ENCODE measurements at places on chromosomes 5 and 9.

- no peak for DNase-seq
These were observed 179.1 kb downstream of the EPB41L4A start for GRCh38 chr5:112239996-112240395.

DNA sequence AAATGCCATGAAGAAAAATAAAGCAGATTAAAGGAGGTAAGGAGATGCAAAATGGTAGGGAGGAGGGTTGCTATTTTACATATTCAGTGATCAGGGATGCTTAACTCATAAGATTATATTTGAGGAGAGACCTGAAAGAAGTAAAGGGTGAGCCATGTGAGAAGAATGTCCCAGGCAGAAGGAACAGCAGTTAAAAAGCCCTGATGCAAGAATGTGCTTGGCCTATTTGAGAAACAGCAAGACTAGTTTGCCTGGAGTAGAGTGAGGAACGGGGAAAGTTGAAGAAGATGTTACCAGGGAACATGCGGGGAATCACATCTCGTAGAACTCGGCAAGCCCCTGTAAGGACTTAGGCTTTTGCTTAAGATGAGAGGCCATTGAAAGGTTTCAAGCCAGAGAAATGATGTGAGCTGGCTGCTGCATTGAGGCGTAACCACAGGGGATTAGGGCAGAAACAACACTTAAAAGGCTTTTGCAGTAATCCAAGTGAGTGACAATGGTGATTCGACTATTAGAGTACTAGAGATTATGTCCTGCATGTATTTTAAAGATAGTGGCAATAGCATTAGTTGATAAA is 198.7 kb downstream of the VPS13A start:
- no peak for DNase-seq

DNA sequence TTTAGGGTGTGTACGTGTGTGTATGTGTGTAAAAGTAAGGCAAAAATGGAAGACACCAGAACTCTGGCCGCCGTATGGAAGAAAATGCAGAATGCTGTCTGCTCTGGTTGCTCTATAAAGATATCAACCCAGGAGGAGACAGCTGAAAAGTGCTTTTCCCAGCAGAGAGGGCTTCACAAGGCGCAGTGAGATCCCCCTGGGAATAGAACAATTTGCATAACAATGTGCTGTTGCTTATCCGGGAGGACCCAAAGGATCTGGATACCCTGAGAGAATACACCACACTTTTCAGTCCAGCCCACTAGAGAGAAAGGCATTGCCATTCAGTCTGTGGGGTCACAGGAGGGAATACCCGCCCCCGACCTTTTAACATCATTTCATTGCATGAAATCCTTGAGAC is 230.6 kb downstream of the EBF1 start:
- DNase-seq, result no peak

GRCh38 chr5:163094492-163095180 is 342.8 kb upstream of the CCNG1 start:
- DNase-seq, result no peak
